ENCODE measurements at places on chromosomes 16 and 17. TPM values are rescaled to one million over a fixed set of nuclear protein-coding genes. Genes with fewer than 3 reads are reported as not detected.

GRCh38 chr17:63996430-63997182 is 1.5 kb upstream of the PRR29 start:
- peaks cover 23% of the 10 kb centered on the region for H3K4me1 ChIP-seq
- peaks cover 11% of the 10 kb centered on the region for H3K27me3 ChIP-seq
- no peak overlapping the region for H3K4me3 ChIP-seq
- DNase-seq, result no peak
- no peaks in the 10 kb centered on the region for H3K36me3 ChIP-seq

GRCh38 chr16:28090646-28091377 is 27.3 kb upstream of the GSG1L start:
- H3K36me3 ChIP-seq, result peaks cover 5% of the 10 kb centered on the region
- H3K27ac ChIP-seq, result no peak overlapping the region
- H3K27me3 ChIP-seq, result no peaks in the 10 kb centered on the region
- no peaks in the 10 kb centered on the region for H3K4me1 ChIP-seq

SLC13A2 gene
- total RNA-seq, result not detected

- peaks cover 29% of the 10 kb centered on the region for H3K27me3 ChIP-seq
- H3K36me3 ChIP-seq, result no peaks in the 10 kb centered on the region
- no peak overlapping the region for H3K4me3 ChIP-seq
- DNase-seq, result no peak
- peaks cover 8% of the 10 kb centered on the region for H3K4me1 ChIP-seq
Observed at GRCh38 chr16:2865651-2866050, 7.7 kb upstream of the PRSS22 start.

- H3K4me1 ChIP-seq, result no peaks in the 10 kb centered on the region
- H3K36me3 ChIP-seq, result no peaks in the 10 kb centered on the region
- peak; percentile 84 for DNase-seq
- H3K4me3 ChIP-seq, result no peak overlapping the region
Observed at GRCh38 chr16:52069866-52070265, 477.1 kb downstream of the TOX3 start.

RAMP2 gene
- 37.9 TPM for total RNA-seq

DNA sequence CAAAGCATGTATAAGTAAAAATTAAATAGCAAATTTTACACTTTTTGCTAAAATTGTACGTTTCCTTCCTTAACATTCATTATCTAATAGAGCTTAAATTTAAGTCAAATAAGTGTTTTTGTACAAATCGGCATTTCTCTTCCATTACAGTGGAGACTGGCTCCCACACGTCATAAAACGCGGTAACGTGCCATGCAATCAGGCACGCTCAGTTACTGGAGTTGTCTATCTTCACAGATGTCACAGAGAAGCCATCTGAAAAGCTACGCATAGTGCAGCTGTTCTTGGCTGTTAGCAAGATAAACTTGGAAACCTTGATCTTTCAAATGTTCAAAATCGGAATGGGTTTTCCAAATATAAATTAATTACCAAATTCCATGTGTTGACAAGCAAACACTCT is 165.3 kb downstream of the STX8 start:
- no peaks in the 10 kb centered on the region for H3K36me3 ChIP-seq
- peak; percentile 7 for DNase-seq
- no peak overlapping the region for H3K4me3 ChIP-seq
- H3K27me3 ChIP-seq, result no peaks in the 10 kb centered on the region
- H3K27ac ChIP-seq, result no peak overlapping the region

CCL17 gene
- total RNA-seq, result not detected

GRCh38 chr17:80527016-80527645 is 17.5 kb upstream of the RPTOR start:
- no peak overlapping the region for H3K4me3 ChIP-seq
- no peaks in the 10 kb centered on the region for H3K27me3 ChIP-seq
- peaks cover 5% of the 10 kb centered on the region for H3K4me1 ChIP-seq

NTN3 gene
- 0.42 TPM for total RNA-seq

GRCh38 chr17:77281122-77281903 is 140.5 kb downstream of the SEC14L1 start:
- no peak for DNase-seq
- H3K27me3 ChIP-seq, result peaks cover 5% of the 10 kb centered on the region
- peak overlapping the region; percentile 54 for H3K4me3 ChIP-seq
- no peak overlapping the region for H3K27ac ChIP-seq

DNA sequence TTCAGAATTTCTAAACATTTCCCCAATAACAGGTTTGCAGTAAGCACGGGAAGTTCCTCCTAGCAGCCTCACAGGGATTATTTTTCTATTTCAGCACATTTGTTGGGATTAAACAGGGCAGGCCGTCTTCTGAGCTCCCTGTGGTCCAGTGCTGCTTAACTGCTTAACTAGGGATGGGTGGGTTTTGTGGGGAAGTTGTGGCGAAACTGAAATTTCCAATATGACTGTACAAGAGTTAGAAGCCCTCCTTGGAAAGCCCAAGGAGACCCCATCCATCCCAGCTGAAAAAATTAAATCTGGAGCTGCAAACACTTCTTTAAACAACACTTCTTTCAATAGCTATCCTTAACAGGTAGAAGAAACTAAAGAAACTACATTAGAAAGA is 22.2 kb downstream of the FAM117A start:
- H3K4me1 ChIP-seq, result peaks cover 82% of the 10 kb centered on the region
- no peaks in the 10 kb centered on the region for H3K36me3 ChIP-seq
- DNase-seq, result no peak

TOX3 gene
- not detected for total RNA-seq

DNA sequence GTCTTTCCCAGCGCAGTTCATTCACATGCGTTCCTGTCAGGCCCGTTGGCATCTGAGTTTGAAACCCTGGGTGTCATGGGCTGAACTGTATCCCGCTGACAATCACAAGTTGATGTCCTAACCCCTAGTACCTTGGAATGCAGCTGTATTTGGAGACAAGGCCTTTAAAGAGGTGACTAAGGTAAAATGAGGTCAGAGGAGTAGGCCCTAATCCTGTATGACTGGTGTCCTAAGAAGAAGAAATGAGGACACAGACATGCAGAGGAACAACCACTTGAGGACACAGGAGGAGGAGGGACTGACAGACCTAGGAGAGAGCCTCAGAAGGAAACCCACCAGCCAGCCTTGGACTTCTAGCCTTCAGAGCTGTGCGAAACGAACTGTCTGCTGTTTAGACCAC is 33.1 kb downstream of the TRPV2 start:
- H3K27ac ChIP-seq, result no peak overlapping the region
- no peak for DNase-seq
- peaks cover 9% of the 10 kb centered on the region for H3K36me3 ChIP-seq
- no peaks in the 10 kb centered on the region for H3K27me3 ChIP-seq
- no peak overlapping the region for H3K4me3 ChIP-seq

ADCY7 gene
- 17.4 TPM for total RNA-seq

DNAAF1 gene
- total RNA-seq, result not detected

ITGAE gene
- total RNA-seq, result 29.5 TPM

KRTAP4-9 gene
- not detected for total RNA-seq

DNA sequence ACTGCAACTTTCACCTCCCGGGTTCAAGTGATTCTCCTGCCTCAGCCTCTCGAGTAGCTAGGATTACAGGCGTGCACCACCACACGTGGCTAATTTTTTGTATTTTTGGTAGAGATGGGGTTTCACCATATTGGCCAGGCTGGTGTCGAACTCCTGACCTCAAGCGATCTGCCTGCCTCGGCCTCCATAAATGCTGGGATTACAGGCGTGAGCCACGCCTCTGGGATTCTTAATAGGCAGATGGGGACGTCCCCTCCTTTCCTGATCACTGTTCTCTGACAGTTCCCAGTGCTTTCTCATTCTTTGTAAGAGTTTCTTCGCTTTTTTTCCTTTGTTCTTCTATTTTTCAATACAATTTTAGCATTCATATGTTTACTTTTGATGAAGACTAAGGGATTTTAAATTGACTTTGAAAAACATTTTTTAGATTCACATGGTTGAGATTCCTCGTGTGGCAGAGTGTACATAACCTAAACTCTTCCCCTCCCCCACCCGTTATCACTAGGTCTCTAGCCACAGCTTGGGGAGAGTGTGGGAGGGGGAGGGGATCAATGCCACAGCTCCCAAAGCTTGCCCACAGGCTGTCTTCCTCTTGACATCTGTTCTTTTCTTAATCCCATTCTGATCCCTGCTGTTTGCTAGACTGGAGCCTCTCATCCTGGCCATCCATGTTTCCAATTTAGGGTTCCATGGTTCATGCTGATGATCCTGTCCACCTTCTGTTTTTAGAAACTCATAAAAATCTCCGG is 11.0 kb downstream of the ADORA2B start:
- H3K4me3 ChIP-seq, result no peak overlapping the region
- no peaks in the 10 kb centered on the region for H3K27me3 ChIP-seq
- H3K4me1 ChIP-seq, result peaks cover 12% of the 10 kb centered on the region
- H3K27ac ChIP-seq, result no peak overlapping the region
